ENCODE measurements at places on chromosomes 3 and 15.

- DNase-seq = no peak
Measured at GRCh38 chr15:60932051-60932915, 296.8 kb downstream of the RORA start.

GRCh38 chr3:190616637-190617036, 102.8 kb downstream of the IL1RAP start:
- no peak for DNase-seq

DNA sequence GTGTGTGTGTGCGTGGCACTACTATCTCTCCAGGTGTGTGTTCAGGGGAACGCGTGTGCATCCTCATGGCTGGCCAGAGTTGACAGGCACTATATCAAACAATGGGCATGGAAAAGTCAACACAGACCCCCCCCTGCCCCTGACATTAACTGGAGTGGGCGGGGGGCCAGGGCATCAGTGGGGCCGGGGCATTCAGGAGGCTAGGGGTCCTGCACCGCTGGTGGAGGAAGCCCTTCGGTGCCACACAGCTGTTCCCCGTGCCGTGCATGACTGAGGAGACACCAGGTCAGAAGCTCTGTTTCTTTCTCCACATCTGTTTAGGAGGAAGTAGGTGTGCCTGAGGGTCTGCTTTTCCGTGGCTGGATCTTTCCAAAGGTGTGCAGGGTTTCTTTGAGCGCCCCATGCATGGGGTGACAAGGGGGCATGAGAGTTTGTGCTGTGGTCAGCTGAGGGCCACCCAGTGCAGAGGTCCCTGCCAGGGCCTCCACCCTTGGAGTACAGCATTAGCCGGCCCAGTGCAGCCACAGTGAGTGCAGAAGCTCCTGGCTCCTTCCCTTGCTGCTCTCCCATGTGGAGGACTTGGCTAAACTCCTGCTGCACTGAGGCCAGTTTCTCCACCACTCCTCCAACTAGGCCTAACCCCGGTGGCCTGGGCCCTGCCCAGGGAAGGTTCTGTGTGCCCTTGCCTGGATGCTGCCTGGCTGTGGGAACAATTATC, 7.5 kb downstream of the C3orf22 start:
- no peak for DNase-seq

DNA sequence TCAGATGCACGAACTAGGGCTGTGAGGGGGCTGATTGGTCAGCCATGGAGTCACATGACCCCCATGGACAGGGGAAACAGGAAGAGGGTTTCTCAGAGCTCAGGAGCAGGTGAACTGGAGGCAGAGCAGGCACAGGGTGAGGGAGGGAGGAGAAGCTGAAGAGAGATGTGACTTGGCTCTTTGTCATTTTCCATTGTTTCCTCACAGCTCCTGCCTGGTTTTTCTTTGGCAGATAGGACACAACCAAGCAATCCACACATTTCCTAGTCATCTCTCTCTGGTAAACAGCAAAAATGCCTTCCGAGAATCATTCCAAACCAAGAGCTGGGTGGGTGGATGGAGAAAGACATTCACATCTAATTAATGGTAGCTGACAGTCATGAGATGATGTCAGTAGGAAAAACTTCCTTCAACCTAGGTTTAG, 43.4 kb upstream of the LMCD1 start:
- no peak for DNase-seq

All from NCI-H345 (cell line).